CD4-positive, alpha-beta T cell treated with Interleukin-4 for 1 hour (primary cell): ENCODE measurements at places on chromosomes 6 and 20.

DNA sequence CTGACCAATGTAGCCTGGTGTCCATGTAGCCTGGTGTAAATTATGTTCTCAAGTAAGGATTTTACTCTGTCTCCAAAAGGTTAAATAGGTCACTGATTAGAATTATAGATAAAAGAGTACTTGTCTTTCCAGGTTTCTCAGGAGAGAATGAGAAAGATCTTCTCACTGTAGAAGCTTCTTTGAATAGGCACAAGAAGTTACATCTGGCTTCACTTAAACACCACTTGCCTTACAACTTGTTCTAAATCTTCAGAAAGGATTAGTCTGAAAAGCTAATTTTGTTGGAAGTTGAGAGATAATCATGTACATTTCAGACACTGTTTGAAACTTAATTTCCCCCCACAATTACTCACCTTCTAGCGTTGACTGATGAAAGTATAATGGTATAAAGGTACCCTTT is 275.3 kb downstream of the FARS2 start:
- DNase-seq: no peak

DNA sequence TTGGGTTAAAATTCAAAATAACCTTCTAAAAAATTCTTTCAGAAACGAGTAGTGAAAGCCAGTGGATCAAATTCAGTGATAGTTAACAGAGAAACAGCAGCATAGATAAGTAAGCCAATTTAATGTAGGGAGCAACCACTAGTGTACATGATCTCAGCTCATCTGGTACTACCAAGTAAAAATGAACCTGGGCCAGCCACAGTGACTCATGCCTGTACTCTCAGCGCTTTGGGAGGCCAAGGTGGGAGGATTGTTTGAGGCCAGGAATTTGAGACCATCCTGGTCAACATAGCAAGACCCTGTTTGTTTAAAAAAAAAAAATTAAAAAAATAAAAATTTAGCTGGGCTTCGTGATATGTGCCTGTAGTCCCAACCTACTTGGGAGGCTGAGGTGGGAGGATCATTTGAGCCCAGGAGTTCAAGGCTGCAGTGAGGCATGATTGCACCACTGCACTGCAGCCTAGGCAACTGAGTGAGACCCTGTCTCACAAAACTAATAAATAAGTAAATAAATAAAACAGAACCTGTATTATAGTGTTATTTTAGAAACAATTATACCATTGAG is 32.4 kb downstream of the CBFA2T2 start:
- DNase-seq: no peak

- no peak for DNase-seq
Observed at GRCh38 chr6:37903351-37904340, 84.1 kb downstream of the ZFAND3 start.

DNA sequence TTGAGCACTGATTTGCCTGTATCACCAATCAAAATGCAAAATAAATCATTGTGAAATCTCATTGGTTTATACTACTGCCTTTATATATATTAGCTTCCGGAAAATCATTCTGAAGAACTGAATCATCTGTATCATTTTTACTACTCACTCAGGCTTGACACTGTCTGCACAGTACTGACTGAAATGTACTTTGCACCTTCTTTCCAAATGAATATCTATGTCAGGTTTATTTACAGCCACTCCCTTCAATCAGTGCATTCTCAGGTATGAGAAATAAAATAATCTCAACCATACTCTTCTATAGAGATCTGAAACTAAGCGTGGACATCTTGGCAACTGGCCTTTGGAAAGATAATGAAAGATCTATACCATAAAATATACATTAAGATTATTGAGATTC is 2.7 kb downstream of the KHDRBS2 start:
- no peak for DNase-seq

DNA sequence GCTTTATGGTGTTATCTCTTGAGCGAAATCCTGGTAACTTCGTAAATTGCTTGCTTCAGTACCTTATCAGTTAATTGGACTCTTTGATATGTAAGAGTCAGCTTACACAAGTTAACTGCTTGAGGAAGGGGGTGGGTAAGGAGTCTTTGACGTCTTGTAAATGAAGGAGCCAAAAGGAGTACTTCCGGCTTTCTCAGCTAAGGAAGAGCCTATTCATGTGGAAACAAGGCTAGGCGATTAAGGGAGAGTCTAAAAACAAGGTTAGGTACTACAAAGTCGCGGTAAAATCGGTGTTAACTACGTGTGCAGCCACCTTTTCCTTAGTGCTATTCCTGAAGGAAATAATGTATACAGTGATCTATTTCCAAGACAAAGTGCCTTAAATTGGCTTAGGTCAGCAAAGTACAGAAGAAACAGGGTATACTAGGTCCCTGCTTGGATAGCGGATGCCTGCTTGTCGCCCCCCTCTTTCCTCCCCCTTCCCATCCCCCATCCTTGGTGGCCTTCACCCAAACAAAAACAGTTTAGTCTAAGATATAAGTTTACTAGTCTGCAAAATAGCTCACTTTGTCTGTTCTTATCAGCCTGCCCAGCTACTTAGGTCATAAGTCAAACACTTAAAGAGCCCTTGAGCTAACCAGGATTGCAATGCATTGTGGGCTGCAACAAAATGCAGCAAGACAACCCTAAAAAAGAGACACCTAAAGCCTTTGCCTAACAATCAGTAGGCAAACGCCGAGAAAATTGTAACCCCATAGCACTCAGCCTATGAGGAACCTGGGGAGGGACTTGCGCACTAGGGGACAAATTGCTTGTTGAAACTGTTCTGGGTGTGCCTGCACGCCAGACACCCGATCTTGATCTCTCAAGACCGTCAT is 147.3 kb downstream of the TRIM27 start:
- DNase-seq: no peak

GRCh38 chr20:41452226-41452625 is 85.6 kb upstream of the EMILIN3 start:
- DNase-seq: no peak

GRCh38 chr20:35120012-35120701 is 27.0 kb downstream of the EDEM2 start:
- no peak for DNase-seq

DNA sequence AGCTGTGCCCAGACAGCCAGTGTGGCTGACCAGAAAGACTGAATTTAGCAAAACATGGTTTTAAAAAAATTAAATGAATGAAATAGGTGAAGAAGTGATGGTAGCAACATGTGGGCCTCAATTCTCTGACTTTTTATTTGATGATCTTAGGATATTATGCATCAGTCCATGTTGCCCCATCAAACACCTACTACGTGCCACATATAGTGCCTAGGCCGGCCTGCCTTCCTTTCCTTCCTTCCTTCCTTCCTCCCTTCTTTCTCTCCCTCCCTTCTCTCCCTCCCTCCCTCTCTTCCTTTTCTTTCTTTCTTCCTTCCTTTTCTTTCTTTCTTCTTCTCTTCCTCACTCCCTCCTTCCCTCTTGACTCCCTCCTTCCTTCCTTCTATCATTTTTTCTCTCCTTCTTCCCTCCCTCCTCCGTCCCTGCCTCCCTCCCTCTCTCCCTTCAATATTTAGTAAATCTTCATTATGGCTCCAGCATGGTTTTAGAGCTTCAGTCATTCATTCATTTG is 209.8 kb downstream of the TSHZ2 start:
- no peak for DNase-seq

GRCh38 chr20:63032026-63032800 is 25.4 kb upstream of the BHLHE23 start:
- DNase-seq: no peak

DNA sequence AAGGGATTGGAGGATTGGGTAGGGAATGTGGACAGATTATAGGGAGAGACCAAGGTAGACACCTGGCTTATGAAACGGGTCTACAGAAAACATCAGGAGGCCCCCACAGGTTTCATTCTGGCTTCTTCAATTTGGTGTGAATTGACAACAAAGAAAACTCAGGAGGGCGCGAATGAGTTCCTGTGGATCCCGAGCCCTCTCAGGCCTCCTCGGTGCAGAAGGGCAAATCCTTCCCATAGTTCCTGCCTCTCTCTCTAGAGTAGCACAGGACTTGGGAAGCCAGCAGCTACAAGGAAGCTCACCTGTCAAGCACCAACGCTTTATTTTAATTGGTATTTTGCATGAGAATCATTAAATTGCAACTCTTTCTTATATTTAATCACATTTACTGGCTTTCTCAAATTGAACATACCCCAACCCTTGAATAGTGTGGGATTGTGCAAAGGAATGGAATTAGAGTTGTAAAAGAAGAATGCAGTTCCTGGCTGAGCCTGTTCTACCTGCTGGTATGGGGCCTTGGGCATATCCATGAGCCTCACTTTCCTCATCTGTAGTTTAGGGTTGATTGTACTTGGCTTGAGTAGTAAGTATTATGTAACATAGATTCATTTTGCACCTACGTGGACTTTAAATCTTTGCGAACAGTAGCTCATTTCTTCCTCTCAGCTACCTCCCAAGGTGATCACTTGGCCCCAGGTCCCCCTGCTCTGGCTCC is 56.4 kb upstream of the PHACTR2 start:
- DNase-seq: no peak

- DNase-seq: no peak
Observed at GRCh38 chr20:54346276-54346675, 129.1 kb upstream of the DOK5 start.

DNA sequence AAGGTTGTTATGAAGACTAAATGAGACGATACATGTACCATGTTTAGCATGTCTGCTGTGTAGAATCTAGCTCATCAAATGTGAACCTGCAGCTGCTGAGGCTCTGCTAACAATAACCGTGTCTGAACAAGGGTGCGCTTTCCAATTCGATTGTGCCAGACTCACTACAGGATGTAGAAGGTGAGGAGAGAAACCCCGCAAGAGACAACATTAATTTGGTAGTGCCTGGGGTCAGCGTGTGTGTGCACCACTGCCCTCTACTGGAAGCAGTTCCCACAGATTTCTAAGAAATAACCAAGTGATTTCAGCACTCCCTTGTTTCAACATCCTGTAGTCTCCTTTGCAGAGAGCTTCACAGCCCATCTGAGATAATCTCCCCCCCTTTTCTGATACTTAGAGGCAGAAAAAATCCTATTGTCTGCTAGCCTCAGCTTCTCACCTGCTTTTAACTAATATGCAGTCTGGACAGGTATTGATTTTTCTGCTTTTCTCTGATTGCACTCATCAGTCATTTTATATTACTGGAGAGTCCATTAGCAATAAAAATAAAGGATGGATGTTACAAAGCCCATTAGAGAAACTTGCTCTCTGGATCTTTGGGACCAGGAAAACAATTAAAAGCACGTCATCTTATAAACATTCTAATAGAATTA is 96.7 kb upstream of the BACH2 start:
- peak; percentile 81 for DNase-seq

- no peak for DNase-seq
Observed at GRCh38 chr6:40148882-40149573, 214.8 kb upstream of the MOCS1 start.

GRCh38 chr6:2818593-2818992 is 23.1 kb downstream of the SERPINB1 start:
- no peak for DNase-seq

DNA sequence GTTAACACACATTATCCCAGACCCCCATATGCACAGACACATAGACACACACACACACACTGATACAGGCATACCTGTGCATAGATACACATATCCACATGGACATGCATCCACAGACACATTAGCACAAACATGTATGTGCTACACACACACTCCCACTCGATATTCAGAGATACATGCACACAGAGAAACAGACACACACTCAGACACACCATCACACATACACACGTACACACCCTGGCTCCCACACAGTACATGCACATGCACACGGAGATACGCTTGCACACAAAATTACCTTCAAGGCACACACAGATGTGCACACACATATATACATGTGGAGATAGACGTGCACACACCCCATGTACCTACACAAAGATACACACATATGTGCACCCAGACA is 19.7 kb downstream of the RBM38 start:
- no peak for DNase-seq

DNA sequence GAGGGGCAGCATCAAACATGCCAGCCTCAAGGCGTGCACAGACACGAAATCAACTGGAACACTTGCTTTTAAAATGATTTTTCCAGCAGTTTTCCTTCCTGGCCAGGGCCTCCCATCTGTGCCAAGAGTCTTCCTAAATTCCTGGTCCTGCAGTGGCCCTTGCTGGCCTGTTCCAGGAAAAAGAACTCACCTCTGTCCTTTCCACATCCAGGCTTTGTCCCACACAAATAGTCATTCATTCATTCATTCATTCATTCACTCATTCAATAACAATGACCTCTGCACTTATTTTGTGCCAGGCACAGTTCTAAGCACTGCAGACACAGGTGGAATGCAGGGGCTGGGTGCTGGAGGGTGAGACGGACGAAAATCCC is 89.0 kb upstream of the CCDC167 start:
- DNase-seq: no peak
